ENCODE measurements at places on chromosomes 6 and 20.

- DNase-seq: no peak
These were observed 96.8 kb downstream of the RIMS1 start for GRCh38 chr6:71983131-71983530.

DNA sequence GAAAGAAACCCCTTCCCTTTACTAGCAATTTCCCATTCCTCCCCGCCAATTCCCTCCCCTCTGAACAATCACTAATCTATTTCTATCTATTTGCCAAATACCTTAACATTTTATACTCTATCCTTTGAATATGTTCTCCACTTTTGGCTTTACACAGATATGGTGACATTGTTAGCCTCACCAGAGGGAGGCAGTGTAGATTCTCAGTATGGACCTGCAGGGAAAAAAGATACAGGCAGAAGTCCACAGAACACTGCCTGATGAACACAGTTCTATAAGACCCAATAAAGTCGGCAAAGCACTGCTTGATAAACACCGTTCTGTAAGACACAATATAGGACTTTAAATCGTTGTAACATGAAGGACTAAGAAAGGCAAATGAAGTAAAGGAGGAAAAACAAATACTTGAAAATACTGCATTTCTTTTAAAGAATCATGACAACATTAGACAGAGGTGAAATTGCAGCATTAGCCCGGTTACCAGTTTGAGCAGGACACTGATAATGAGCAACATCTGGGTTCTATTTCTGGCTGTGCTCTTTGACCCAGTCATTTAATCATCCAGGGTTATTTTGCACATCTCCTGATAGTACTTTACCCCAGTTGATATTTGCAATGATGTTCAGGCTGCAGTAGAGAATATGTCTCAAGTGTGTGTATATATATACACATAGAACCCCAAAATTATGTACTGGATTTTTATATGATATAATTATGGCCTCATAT, 296.8 kb downstream of the UTRN start:
- peak; percentile 89 for DNase-seq

DNA sequence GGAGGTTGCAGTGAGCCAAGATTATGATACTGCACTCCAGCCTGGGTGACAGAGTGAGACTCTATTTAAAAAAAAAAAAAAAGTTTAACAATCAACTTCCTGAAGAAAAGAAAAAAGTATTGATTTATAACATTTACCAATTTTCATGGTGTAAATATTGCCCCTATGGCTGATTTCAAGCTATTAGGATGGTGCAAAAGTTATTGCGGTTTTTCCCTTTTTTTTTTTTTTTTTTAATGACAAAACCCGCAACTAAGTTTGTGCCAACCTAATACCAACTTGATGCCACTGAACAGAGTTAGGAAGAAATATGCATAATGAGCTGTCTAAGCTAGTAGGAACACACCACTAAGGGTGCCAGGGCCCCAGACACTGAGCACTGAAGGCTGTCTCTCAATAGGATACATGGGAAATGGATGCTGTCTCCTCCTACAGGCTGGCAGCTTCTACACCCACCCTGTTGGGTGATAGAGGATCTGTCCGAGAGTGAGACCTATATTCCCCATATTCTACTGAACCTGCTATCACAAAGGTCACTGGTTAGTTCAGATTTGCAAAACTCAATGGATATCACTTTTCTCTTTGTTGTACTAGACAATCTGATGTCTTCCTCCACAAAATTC, 6.5 kb upstream of the PERP start:
- peak; percentile 45 for DNase-seq

DNA sequence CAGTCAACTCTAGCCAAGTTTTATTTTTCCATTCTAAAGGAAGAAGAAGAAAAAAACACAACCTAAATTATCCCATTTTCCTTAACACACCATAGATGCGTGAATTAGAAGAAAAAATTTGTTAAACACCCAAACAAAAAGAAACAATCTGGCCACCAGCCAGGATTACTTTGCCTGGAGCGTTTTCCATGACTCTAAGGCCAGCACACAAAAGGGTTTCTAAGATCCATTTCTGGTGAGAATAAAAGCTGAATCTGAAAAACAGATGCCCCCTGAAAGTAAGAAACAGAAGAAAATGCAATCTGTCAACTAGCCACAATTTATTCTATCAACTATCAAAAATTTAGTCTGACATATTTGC, 267.2 kb upstream of the SULF2 start:
- DNase-seq: peak; percentile 64

DNA sequence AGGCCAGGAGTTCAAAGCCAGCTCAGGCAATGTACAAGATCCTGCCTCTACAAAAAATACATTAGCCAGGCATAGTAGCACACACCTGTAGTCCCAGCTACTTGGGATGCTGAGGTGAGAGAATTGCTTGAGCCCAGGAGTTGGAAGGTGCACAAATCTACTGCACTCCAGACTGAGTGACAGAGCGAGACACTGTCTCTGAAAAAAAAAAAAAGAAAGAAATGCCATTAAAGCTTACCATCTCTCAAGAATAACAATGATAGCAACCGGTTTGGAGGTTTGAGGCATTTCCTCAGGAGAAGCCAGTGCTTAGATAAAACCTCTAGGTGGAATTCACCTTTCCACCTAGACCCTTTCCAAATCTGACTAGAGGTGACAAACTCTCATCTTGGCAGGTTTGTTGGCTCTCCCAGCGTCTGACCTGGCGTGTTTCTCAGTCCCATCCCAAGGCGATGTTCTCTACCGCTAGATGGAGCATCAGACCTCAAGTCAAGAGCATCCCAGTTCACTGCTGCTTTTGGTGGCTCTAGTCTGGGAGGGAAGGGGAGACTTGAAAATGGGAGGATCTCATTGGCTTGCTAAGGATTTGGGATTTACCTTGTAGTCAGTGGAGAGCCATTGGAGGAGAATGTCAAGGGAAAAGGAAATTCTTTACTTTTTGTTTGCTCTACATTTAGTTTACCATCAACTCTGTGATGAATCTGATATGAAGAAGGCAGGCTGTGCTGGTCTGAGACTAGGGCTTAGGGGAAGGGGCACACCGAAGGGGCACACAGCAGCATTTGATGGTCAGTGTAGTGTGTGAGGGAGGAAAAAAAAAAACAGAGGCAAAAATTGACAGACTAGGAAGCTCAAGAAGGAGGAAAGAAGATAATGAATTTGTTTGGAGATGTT, 67.9 kb downstream of the NCOA7 start:
- peak; percentile 84 for DNase-seq

- peak; percentile 62 for DNase-seq
These were observed 111.1 kb upstream of the MCHR2 start for GRCh38 chr6:100105138-100105537.

GRCh38 chr6:46284475-46284874, 113.7 kb upstream of the ENPP5 start:
- DNase-seq: no peak

DNA sequence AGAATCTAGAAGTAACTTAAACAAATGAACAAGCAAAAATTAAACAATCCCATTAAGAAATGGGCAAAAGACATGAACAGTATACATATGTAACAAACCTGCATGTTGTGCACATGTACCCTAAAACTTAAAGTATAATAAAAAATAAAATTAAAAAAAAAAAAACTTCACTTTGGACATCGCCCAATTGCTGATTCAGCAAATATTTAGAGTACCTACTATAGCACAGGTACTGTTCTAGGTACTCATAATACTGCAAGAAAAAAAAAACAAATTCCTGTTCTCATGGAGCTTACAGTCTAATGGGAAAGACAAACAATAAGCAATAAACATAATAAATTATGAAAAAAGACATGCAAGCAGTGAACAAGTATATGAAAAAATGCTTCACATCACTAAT, 501.5 kb upstream of the HS3ST5 start:
- no peak for DNase-seq

DNA sequence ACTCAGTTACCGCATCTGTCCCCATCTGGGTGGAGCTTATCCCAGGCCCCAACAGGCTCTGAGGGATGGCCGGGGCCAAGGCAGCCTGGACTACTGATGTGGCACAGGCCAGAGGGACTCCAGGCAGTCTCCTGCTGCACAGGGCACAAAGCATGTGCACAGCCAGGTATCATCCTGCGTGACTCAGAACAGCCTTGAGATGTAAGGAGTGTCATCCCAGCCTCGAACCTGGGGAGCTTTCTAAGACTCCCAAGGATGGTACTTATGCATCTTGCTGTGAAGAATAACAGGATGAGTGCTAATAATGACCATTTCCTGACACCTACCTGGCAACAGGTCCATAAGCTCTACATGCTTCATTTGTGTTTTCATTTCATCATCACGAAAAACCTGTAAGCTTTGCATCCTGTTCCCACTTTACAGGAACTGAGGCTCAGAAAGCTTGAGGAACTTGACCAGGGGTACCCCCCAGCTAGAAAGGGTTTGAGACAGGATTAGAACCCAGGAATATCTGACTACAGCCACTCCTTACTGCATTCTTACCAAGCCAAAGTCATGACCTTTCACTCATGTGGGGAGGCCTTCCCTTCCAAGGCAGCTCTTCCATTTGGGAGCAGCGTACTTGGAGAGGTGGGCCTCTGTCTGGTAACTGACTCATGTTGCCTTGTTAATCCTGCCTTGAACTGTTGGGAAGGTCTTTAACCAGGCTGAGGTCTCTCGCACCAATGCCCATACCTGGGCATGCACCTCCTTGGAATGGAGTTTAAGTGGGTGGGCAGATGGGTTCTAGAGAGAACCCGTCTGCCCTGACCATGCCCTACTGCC, 1.9 kb downstream of the TRIB3 start:
- DNase-seq: no peak

- DNase-seq: no peak
These were observed 276.7 kb downstream of the PLCB1 start for GRCh38 chr20:8408587-8409307.

DNA sequence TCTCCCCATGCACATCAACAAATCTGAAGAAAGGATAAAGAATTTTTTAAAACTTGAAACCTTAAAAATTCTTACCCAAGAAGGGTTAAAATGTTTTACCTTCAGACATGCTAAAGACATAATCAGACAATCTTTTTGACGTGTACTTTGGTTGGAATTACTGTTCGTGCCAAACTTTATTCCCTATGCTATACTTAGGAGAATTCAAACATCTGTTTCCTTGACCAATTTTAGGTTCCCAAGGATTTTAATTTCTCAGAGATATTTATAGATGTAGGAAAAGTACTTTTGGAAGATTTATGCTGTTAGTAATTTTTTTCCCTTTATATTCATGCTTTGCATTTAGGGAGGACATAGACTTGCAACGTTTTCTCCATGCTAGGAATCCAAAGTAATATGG, 108.4 kb downstream of the AFG1L start:
- no peak for DNase-seq

DNA sequence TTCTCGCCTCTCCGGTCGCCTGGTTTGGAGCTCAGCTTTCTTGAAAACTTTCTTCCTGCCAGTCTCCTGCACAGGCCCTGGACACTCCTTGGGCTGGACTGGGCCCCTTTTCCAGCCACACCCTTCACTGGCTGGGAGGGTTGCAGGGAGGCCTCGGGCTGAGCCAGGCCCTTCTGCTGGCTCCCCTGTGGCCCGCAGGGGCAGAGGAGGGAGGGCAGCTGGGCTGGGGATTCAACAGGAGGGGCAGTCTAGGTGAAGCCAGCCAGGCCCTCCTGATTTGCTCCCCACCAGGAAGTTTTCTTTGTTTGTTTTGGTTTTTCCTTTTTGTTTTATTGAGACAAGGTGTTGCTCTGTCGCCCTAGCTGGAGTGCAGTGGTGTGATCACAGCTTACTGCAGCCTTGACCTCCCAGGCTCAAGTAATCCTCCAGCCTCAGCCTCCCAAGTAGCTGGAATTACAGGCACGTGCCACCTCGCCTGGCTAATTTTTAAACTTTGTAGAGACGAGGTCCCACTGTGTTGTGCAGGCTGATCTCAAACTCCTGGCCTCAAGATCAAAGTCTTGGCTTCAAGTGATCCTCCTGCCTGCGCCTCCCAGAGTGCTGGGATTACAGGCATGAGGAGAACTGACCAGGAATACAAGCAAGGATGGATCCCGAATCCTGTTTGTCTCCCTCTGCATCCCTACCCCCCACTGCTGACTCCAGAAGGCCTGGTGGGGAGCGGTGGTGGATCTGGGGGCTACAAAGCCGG, 23.5 kb upstream of the CDH22 start:
- peak; percentile 11 for DNase-seq

- no peak for DNase-seq
These were observed 220.7 kb upstream of the NOX3 start for GRCh38 chr6:155676346-155676745.

- DNase-seq: no peak
These were observed 15.1 kb upstream of the SNRPB2 start for GRCh38 chr20:16714751-16715150.

DNA sequence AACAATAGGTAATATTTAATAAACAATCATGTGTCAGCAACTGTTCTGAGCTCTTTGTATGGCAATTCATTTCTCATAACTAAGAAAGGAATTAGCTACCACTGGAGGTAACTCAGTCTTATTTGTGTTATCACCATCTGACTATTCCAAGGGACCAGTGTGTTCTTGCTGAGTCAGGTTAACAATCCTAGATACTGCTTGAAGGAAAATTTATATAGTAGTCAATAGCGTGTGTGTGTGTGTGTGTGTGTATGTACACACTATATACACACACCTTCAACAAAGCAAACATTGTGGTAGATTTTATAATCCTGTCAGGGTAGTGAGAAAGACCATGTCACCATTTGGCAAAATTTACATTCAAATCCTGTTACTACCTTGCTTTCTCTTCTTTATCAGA, 45.8 kb upstream of the SMIM8 start:
- DNase-seq: no peak

- peak; percentile 98 for DNase-seq
These were observed 320.5 kb downstream of the MMUT start for GRCh38 chr6:49142421-49143151.

DNA sequence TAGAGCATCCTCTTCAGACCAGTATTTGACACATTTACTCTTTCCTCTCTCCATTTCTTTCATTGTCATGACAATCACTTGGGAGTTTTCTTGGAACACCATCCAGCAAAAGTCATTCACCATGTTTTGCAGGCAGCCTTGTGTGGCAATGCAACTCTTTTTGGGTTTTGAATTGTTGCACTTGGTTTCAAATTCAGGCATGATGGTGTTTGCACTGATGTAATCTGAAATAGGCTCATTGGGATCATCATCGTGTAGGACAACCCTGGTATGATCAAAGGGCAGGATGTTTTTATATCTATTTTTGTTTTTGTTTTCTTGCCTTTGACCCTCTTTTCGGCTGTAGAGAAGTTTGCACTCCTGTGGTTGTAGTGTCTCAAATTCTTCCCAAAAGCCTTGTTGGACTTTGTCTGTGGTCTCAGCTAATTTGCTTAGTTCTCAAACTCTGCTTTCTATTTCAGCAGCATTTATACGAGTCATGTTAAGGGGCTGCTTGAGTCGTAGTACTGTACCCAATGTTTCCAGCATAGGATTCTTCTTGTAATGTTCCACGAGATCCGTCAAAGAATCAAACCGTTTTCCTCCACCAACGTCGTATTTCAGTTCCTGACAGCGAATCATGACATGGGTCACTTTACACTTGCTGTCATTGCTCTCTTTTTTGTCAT, 160.8 kb upstream of the TNFAIP3 start:
- no peak for DNase-seq

- no peak for DNase-seq
These were observed 5.0 kb downstream of the PCMT1 start for GRCh38 chr6:149754548-149754947.

GRCh38 chr6:168279403-168279935, 40.1 kb downstream of the DACT2 start:
- no peak for DNase-seq

Measured in NCI-H69 (cell line).